ENCODE measurements at places on chromosomes 7 and 10.

DNA sequence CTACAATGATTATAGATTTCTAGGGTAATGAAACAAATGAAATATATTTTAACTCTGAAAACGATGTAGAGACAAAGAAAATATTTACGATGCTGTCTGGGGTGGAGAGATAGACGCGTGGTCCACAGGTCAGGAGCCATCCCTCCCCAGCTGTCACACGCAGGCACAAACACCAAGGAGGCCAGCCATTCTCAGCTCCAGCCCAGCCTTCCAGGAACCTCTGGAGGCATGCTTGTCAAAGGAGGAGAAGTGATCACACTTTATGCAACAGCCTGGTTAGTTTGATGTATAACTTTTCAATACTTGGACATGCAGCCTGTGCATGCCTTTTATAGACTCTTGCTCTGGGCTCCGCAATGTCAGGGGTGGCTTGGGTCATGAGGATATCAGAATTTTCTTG is 391.5 kb upstream of the MGMT start:
- no peak for DNase-seq

GRCh38 chr10:114655671-114656070 is 2.4 kb downstream of the ABLIM1 start:
- no peak for DNase-seq

GRCh38 chr7:2812114-2812487 is 32.0 kb downstream of the GNA12 start:
- DNase-seq = peak; percentile 23

- no peak for DNase-seq
Observed at GRCh38 chr10:29470843-29471543, 163.8 kb downstream of the SVIL start.

DNA sequence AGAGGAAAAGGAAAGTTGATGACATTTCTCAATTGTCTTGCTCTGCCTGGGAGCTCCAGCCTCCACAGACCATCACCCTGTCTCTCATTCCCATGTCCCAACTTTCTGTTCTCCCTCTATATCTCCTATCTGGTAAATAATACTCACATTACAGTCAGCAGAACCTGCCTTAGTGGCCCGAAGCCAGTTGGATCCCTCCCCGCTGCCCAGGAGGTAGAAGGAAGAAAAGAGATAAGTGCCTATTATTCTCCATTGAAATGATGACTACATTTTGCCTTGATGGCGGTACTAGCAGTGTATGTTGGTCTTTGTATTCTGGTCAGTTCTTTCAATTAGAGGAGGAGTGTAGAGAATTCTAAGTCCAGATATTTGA is 91.9 kb downstream of the CSTF2T start:
- DNase-seq = no peak

- no peak for DNase-seq
Observed at GRCh38 chr7:30145426-30145970, 10.7 kb downstream of the MTURN start.

GRCh38 chr10:59181668-59182067 is 5.2 kb downstream of the PHYHIPL start:
- peak; percentile 43 for DNase-seq

DNA sequence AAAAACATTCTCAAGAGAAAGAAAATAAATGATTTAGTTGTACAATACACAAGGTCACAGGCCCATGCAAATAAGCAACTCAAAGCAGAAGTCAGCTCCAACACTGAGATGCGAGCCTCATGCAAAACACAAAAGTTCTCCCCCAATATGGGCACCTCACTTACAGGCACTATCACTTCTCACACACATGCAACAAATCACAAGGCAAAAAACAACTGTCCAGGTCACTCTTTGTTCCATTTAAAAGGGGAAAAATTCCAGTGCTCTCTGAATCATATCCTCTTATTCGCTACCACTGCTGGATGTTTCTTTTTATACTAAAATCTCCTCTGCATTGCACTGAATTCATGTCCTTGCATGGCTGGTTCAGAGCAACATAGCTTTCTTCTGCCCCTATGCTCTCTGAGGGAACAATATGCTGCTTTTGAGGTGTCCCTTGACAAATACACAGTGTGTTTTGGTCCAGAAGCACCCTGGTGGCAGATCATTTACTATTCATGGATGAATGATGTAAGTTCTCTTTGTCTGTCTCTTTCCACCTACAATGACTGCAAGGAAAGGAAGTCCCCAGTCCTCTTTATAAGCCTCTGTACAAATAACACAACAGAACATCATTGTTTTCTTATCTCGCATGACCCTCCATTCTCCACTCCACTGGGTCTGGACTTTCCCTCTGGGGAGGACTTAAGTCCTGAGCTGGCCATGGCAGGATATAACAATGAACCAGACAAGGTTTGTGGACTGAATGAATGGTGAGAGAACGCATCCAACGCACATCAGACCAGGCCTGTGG is 85.4 kb upstream of the GSDME start:
- DNase-seq = peak; percentile 85

- no peak for DNase-seq
Observed at GRCh38 chr10:17427201-17427600, 27.2 kb downstream of the ST8SIA6 start.

All from endothelial cell of umbilical vein (primary cell).